ENCODE measurements at places on chromosomes 12 and 14. TPM values are rescaled to one million over a fixed set of nuclear protein-coding genes. Genes with fewer than 3 reads are reported as not detected.

Gene IL26
- not detected for total RNA-seq

Gene ABCD4
- total RNA-seq, result 33.1 TPM

Gene TAS2R8
- not detected for total RNA-seq

Gene KRT79
- not detected for total RNA-seq

Gene NEUROD4
- total RNA-seq, result not detected

Gene EPYC
- not detected for total RNA-seq

Gene SLC17A8
- total RNA-seq, result not detected

Gene ADGRD1
- 0.11 TPM for total RNA-seq

Gene CLEC4D
- total RNA-seq, result not detected

Gene DAO
- not detected for total RNA-seq

Gene SRRM4
- total RNA-seq, result under 0.01 TPM
